Effector CD8-positive, alpha-beta T cell (primary cell): ENCODE measurements at places on chromosomes 2 and 18.
A peak's percentile ranks its signal among the peaks of the same experiment; 100 is the strongest.

- no peak for DNase-seq
Observed at GRCh38 chr2:68811364-68811763, 59.8 kb downstream of the BMP10 start.

- DNase-seq: no peak
Observed at GRCh38 chr2:191889931-191890330, 43.0 kb upstream of the CAVIN2 start.

- DNase-seq: no peak
Observed at GRCh38 chr2:111990375-111990774, 64.7 kb upstream of the TMEM87B start.

GRCh38 chr2:109459485-109459884 is 154.3 kb downstream of the SEPTIN10 start:
- DNase-seq: no peak

GRCh38 chr18:26052505-26052904 is 37.9 kb downstream of the SS18 start:
- DNase-seq: no peak

GRCh38 chr2:118185210-118186109 is 97.2 kb downstream of the INSIG2 start:
- peak; percentile 21 for DNase-seq

- DNase-seq: no peak
Observed at GRCh38 chr2:26778507-26778906, 7.3 kb upstream of the CENPA start.

DNA sequence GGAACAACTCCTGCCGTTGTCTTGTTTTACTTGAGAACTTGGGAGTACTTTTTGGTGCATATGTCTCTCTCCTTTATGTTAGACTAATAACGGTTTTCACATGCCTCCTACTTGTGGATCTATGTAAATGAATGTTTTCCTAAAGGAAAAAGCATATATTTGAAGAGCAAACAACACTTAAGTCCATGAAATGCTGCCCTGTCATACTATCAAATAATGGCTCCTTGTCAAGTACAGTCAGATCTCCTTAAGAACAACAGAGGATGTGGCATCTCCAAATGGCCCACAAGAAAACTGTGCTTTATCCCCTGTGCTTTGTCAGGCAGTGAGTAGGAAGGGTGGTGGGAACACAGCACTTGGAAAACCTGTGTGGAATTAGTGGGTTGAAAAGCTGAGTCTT is 198.2 kb downstream of the PTGR3 start:
- no peak for DNase-seq

DNA sequence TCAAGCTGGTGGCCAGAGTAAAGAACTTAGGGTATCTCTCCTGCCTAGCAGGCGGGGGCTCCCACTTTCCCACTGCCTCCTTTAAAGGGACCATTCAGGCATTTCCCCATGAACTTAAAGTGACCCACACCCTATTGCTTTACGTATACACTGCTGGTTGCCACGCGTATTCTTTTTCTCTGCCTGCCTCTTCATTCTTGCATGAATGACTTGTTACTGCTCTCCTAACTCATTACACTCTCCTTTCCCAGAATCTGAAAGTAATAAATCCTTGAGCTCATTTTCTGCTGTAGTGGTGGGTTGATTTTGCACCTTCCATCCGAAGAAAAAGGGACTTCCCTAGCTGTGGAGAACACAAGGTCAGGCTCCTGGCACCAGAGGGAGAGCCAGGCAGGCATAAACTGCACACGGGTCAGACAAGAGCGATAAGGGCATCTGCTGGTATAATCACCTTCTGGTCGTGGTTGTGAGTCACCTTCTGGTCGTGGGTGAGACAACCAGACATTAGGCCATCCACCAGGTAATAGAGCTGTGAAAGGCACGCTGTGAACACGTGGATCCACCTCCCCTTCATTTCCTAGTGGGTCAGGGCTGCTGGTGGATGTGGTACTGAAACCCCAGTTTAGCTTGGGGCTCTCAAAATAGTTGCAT is 950.3 kb downstream of the SOCS6 start:
- no peak for DNase-seq

GRCh38 chr2:189255711-189256110 is 76.2 kb upstream of the COL5A2 start:
- no peak for DNase-seq

- DNase-seq: no peak
Observed at GRCh38 chr2:43070676-43071502, 155.5 kb downstream of the ZFP36L2 start.

DNA sequence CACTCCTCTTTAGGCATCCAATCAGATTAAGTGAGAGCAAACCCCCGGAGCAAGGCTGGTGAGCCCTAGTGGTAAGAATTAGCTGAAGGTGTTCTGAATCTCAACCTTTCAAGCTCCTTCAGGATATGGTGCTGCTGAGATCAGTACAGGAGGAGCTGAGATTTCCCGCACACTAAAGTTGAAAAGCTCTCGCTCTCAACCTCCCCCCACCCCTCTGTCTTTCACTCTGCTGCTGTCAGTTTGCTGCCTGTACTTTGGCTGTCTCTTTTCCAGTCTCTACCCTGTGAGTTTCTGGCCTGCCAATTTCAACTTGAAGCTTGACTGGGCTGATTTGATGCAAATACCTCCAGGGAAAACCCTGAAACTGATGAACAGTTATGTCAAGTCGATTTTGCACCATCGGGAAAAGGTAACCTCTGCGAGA is 15.7 kb downstream of the ZEB2 start:
- no peak for DNase-seq

- DNase-seq: no peak
Observed at GRCh38 chr2:233142355-233142897, 82.3 kb downstream of the INPP5D start.

DNA sequence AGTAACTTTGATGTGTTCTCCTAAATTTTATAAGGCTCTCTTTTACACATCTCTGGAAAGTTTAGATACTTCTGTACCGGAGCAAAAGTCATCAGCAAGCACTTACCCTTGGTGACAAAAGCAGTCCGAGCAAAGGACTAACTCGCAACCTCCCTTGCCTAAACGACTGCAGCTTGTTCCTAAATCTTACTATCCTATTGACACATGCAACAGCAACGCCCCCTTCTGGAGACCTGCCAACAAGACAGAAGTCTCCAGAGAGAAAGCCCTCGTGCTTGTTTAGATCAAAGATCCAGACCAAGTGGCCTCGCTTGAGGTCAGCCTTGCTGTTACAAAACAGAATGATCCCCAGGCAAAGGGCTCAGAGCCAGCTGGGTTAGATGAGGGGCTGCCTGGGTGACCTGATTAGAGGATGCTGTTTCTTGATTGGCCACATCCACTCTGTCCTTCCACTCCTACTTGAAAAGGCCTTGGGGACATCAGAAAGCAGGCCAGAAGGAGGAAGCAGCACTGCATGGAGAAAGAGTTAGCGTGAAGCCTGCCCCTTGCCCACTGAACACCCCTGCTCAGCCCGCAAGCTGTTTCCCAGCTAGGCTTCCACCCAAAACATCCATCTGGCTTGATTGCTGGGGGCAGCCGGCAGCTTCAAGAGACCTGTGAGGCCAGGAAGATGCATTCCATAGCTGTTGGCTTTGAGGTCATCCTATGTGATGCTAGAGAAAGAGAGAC is 94.3 kb downstream of the HNRNPLL start:
- DNase-seq: peak; percentile 66

DNA sequence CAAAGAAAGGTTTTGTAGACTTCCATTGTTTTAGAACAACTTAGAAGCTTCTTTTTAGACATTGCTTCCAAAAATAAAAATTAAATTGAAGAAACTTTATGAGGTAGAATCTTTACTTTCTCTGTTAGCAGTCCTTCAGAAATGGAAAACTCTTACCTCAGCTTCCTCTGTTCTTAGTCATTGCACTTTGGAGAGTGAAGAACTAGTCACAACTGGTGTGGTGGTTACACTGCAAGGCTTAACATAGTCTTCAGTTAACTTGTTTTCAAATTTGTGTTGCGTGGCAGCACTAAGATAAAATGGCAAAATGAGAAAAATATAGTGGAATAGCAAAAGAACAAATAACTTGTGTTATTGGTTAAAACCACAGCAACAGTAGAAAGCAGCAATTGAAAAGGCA is 332.6 kb downstream of the KIAA1328 start:
- DNase-seq: no peak

DNA sequence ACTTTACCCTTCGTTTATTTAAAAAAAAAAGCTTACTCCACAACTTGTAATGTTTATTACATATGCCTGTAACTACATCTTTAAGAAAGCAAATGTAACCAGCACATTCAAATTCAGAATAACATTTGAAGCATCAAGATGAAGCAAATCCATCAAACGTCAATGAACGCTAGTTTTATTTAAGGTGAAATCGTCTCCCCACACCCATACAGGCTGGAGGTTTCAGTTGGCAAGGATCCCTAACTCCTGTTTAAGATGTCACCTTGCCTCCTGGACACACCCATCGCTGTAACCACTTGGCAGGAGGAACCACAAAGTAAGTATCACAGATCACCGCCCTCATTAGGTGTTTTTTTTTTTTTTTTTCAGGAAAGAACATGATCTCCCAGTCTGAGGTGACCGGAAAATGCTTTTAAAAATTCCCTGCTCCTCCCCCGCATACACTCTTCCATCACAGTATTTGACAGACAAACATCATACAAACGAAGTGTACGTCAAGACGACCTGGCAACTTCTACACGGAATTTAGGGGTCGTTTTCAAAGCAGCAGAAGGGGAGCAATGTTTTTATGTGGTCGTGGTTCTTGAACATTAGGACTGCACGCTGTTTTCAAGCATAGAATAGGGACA is 19.7 kb upstream of the STPG4 start:
- peak; percentile 26 for DNase-seq

- no peak for DNase-seq
Observed at GRCh38 chr2:18171191-18172139, 293.0 kb downstream of the KCNS3 start.

GRCh38 chr2:8543383-8544170 is 138.3 kb upstream of the ID2 start:
- no peak for DNase-seq

- no peak for DNase-seq
Observed at GRCh38 chr2:129203331-129203730, 776.1 kb upstream of the RAB6C start.

DNA sequence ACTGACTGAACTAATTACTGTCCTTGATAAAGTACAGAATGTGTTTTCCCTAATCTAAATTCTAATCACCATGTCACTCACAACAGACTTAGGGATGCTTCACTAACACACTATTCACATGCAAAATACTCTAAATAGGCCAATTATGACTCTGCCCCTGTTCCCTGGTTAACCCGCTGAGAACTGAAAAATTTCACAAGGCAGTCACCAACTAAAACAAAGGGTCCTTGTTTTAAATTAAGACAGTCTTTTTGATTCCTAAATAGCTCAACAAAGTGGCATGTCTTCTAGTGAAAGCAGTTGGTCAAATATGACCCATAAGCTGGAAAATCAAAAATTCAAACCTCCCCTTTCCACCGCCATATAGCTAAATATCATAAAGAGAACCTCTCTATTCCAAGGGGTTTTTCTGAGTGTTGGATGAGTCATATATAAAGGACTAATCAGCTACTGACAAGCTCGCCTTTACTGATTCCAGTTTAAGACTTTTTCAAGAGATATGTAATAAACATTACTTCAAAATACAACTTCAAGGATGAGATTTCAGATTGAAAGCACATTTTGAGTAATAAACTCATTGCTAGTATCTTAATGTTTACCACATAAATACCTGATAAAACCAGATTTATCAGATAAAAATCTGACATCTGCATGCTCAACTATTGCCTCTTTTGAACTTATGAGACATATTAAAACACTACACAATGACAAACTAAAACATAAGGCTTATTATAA is 235.8 kb downstream of the TCF4 start:
- no peak for DNase-seq

DNA sequence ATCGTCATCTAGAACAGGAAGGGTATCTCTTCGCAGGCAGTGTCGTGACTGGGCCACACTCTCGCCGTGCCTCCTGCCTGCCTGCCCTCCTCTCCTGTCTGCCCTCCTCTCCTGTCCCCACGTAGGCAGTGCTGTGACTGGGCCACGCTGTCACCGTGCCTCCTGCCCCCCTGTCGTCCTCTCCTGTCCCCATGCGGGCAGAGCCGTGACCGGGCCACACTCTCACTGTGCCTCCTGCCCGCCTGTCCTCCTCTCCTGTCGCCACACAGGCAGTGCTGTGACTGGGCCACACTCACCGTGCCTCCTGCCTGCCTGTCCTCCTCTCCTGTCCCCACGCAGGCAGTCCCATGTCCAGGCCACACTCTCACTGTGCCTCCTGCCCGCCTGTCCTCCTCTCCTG is 51.4 kb downstream of the ZNF236 start:
- no peak for DNase-seq

DNA sequence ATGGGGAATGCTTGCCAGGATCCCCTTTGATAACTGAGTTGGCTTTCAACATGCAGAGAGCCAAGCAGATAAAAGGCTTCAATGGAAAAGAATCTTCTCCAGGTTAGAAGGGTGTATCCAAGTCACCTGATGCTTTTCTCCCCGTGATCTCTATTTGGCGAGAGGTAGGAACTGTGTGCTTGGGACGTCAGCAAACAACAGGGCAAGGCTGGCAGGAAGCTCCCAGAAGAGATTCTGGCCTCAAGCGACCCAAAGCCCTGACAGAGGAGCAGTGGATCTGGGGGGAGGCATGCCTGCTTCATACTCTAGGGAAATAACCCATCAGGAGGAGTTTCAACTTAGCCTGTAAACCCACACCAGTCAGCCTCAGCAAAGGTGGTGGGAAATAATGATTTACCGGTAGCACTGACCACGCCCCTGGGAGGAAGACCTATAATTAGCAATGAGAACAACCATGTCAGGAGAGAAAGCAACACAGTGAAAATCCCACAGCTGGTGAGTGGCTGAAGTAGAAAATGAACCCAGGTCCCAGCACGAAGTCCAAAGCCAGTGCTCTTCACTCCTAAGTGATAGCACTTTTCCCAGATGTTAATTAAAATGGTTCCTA is 76.3 kb upstream of the SEC11C start:
- DNase-seq: no peak

- no peak for DNase-seq
Observed at GRCh38 chr2:145157036-145157675, 637.2 kb upstream of the ZEB2 start.

- DNase-seq: no peak
Observed at GRCh38 chr2:38444247-38444646, 67.2 kb upstream of the ATL2 start.

DNA sequence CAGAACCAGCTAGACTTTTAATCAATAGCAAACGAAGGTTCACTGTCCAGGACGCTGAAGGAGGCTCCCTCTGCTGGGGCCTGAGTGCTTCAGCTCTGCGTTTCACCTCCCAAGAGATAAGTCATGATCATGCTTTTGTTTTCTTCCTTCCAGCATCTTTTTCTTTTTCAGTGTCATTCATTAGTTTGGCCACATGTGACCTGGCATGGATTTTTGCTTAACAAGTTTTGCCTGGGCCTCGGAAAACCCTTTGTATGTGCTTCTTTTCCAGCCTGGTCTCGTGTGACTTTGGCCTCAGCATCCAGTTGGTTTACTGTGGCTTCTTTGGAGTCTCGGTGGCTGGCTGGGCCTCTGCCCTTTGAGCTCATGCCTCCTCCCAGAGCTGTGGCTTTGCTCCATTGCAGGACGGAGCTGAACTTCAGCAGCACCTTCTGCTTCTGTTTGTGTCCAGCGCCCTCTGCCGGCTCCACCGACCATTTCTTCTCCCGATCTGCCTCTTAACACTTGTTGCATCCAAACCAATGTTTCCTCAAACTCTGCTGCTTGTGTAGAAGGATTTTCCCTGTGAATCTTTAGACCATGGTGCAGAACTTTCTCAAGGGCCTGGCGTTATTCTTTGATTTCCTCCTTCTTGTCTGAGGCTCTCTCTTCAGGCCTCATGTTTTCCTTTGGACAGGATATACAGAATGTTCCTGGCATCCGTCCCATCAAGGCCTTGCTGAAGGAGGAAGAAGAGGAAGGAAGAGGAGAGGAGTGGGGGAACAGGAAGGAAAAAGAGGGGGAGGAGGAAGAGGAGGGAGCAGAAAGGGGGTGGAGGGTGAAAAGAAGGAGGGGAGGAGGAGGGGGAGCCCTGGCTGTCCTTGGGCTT is 23.6 kb upstream of the HES6 start:
- peak; percentile 54 for DNase-seq
